IMR-90 (cell line): ENCODE measurements at places on chromosomes 3 and 15. TPM values are rescaled to one million over a fixed set of nuclear protein-coding genes. Genes with fewer than 3 reads are reported as not detected.

The HRG gene
- not detected in 2 replicates for total RNA-seq

The PPP1R2 gene
- 36.0 and 55.3 TPM in 2 replicates for total RNA-seq

The MYEF2 gene
- total RNA-seq: 4.5 and 7.5 TPM in 2 replicates

The ZDHHC19 gene
- total RNA-seq: not detected in 2 replicates

The LRRN1 gene
- under 0.01 and 0.18 TPM in 2 replicates for total RNA-seq

The SPRED1 gene
- 17.9 and 38.3 TPM in 2 replicates for total RNA-seq
